Gastroesophageal sphincter (tissue), 4 donors: ENCODE measurements at places on chromosomes 2 and 18. TPM values are rescaled to one million over a fixed set of nuclear protein-coding genes. Genes with fewer than 3 reads are reported as not detected.

Gene RNF152
- 10.8 TPM for total RNA-seq

Gene DLX2
- not detected for total RNA-seq

Gene ODC1
- total RNA-seq = 105 TPM

Gene FOXI3
- not detected for total RNA-seq
